ENCODE measurements at places on chromosomes 7 and 10.

GRCh38 chr10:103833731-103834365, 21.5 kb downstream of the SH3PXD2A start:
- no peak for DNase-seq

GRCh38 chr7:140206616-140207389, 30.0 kb upstream of the KDM7A start:
- DNase-seq: no peak

- DNase-seq: no peak
These were observed 383.9 kb downstream of the CALN1 start for GRCh38 chr7:72028267-72028666.

DNA sequence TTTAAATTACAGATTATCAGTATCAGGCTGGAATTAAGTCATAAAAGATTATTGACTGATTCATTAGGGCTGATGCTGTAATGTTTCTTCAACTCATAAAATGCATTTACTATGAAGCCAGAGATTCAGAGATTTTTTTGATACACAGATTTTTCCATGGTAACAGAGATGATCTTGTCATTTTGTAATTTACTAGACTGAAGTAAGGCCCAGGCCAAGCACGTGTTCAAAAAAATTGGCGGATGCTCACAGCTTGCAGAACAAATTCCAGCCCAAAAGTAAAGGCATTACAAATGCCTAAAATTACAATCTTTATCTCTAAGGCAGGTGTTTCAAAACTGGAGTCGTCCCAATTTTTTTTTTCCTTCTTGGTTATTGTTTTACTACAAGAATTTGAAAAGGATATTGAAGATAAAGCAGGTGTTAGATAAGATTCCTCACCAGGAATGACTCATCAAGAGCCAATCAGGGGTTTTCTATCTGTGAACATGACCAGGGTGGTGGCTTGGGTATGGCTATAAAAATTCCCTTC, 78.4 kb upstream of the MEOX2 start:
- DNase-seq: no peak

DNA sequence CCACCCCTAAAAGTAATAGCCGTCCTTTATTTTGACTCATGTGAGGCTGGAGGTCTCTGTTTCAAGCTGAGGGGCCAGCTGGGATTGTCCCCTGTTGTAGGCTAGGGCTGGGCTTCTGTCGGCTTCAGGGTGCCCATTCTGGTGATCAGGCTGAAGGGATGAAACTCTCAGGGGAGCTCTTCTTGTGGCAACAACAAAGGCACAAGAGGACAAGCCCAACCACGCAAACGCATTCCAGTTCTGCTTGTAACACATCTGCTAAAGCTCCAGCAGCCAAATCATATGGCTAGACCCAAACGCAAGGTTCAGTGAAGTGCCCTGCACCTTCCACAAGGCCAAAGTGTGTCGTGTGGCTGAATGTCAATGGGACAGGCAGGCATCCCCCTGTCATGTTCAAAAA, 405.7 kb downstream of the INHBA start:
- DNase-seq: no peak

- DNase-seq: no peak
These were observed 47.8 kb downstream of the SLC35G1 start for GRCh38 chr10:93941606-93942005.

GRCh38 chr10:129711291-129711690, 244.2 kb downstream of the MGMT start:
- no peak for DNase-seq

DNA sequence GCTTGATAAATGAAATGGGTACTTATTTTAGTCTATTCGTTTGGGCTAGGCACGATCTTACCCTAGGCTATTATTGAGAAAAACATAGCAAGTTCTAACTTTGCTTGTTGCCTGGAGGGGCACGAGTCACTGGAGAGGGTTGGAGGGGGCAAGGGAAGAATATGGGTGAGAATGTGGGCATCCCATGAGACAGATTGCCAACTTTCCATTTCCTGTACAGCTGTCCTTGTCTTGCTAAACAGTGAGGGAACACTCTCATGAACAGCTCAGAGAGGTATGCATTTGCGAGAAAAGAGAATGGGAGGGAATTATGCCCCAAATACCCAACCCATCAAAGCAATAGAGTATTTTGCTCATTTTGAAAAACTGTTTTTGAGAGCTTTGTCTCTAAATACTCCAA, 9.2 kb downstream of the CDHR3 start:
- no peak for DNase-seq

DNA sequence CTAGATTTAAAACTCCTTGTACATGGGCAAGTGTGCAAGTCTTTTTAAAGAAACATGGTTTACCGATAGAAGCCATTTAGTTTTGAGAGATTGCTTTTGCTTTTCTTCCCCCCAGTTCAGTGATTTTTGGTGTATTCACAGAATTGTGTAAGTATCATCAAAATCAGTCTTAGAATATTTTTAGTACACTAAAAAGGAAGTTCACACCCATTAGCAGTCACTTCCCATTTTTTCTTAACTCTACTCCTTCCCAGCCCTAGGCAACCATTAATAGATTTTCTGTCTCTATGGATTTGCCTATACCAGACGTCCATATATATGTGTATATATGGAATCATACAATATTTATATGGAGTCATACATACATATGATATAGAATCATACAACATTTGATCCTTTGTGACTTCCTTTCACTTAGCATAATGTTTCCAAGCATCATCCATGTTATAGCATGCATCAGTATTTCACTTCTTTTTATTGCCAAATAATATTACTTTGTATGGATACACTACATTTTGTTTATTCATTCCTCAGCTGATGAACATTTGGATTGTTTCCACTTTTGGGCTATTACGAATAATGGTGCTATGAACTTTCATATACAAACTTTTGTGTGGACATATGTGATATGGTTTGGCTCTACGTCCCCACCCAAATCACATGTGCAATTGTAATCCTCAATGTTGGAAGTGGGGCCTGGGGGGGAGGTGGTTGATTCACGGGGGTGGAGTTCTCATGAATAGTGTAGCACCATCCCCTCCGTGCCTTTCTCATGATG, 16.5 kb upstream of the ARL4A start:
- DNase-seq: no peak

DNA sequence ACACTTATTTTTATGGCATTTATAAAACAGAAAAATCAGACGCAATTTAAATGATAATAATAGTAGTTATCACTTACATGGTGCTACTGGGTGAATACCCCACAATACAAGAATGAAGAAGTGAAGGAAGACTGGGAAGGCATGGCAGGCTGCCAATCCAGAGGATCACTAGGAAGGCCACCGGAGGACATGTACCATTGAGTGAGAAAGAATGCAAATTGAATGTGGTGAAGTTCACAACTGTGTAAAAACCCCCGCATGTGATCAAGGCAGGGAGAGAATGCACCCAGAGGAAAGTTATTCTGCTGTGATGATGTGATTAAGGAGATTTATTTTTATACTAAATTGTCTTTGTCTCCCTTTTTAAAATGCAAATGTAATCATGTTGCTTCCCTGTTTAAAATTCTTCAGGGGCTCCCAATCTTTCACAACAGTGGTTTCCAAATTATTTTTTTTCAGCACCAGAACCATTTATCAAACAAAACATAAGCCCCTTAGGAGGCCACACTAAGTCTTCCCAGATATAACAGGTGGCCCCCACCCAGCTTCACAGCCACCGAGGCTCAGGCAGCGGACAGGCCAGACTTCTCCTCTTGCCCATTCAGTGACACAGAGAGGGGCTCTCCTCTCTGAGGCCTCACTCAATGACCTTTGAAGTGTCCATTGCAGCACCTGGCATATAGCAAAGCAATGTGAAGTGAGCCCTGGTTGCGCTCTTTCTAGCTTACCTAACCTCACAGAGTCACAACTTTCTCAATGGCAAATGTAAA, 59.6 kb downstream of the FRMPD2 start:
- no peak for DNase-seq

DNA sequence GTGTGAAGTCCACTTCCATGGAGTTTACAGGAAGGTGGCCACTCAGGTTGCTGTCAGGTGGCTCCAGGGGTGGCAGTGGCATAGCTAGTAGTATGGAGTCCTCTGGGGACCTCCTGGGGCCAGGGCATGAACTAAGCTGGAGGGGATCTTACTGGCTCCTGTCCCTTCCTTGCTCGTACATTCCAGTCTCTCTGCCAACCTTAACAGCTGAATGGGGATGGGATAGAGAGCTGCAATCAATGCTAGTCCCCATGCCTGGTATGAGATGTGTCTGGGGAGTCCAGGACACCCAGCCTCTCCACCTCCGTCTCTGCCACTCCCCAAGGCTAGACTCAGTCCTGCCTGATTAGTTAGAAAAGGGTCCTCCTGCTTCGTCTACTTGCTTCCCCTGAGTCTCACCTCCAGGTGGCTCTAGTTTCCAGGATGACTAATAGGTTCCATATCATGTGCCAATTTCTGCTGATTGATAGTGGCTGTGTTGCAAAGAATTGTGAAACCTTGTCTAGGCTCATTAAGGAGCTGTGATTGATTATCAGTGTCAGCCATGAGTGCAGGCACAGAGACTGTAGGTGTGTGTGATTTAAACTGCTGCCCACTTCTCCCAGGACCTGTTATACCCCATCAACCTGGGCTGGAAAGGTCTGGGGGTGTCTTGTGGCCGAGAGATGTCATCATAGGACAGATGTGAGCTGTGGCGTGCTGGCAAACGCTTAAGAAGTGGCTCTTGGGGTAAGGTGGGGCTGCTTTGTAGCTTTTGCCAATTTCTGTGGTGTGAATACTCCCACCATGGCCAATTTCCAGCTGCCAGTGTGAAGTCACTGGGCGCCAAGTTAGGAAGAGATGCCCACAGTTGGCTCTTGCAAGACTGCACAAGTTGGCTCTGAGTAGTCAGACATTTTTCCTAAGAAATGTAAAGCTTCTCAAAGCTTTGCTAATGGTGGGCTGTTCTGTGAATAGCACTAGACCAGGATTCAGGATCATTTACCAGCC, 59.8 kb downstream of the COL13A1 start:
- DNase-seq: no peak

DNA sequence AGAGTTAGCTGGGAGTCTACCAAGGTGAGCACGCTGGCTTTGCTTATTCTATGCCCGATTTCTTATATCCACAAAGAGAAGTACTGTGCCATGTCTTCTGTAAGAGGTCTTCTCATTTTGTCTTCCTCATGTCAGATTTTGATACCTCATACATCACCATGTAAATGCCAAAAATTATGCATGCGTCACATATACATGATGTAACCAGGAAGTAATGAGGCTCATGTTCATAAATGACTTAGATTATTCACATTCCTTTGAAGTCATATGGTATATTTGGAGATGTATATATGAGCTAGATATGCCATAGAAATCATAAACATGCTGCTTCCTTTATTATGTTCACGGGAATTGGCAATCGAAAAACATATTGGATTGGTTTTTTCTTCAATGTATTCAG, 97.7 kb upstream of the CELF2 start:
- no peak for DNase-seq

- DNase-seq: no peak
These were observed 85.5 kb downstream of the NKX6-2 start for GRCh38 chr10:132700156-132701098.

DNA sequence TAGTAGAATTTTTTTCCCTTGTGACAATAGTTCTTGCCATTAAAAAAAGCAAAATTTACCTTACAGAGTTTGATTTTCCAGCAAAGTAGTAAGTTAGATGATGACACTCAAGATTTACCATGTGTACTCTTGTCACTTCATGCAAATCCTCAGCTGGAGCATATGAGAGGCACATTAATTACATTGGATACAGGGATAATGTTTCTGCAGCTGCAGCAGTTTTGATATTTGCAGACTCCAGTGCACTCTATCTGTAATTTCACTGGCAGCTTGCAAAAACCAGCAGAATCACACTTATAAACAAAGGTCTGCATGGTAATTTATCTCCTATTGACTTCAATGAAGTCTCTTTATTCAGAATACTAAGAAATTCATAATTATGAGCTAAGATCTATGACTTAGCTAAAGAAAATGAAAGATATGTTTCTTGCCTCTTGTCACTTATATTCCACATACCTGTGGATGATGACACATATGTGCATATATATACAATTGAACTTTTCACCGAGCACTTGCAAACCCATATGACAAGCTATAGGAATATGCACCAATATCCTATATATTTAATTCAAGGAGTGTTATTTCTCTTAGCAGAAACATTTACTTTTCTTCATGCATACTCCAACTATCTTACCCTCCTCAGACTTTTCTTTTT, 530.6 kb downstream of the PHTF2 start:
- no peak for DNase-seq

DNA sequence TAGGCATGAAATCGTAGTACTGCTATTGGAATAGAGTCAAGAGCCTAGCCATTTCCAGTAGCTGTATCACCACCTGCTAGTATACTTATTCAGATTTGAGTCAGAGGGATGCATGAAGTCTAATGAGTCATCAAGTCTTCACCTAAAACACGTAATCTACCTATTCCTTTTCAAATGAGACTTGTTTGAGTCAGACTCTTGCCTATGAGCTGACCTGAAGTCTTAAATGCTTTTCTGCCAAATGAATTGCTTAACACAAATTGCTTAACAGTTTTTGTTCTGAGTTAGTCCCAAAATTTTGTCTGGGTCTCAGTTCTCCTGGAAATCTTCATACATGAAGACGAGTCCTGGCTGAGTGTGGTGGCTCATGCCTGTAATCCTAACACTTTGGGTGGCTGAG, 165.2 kb downstream of the GNAT3 start:
- no peak for DNase-seq

GRCh38 chr7:128951296-128951695, 13.6 kb downstream of the IRF5 start:
- DNase-seq: no peak

DNA sequence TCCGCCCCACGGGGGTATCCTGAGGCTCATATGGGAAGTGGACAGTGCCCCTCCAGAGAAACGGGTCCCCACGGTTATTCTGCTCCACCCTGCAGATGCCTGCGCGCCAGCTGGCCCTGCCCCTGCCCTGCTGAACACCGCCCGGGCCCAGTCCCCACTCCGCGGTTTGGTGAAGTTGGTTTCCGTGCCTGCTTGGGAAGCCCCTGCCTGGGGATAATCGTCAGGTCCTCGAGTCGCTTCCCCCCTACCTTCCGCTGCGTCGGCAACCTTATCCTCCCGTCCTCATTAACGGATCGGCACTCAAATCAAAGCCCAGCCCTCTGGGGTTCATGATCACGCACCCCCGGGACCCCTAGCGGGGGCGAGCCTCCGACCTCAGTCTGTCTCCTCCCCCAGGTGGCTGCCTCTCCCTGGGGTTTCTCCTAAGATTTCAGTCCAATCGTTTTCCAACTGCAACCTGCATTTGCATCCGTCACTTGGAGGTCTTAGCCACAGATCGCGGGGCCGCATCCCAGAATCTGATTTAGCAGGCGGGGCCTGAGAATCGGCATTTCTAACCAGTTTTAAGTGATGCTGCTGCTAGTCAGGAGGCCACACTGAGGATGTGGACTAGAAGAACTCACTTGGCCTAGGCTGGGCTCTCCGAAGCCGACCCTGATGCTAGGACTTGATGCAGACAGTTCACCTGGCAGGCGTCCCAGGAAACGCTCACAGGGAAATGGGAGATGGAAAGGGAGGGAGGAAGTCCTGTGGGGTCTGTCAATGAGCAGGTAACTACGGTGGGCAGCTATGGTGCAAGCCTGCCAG, 27.6 kb downstream of the WDR86 start:
- DNase-seq: no peak

Data from stimulated activated CD4-positive, alpha-beta T cell treated with anti-CD3 and anti-CD28 coated beads, Interleukin-15, amount 100 ng/mL, for 48 hours (primary cell).